ENCODE measurements at places on chromosomes 12 and 14. TPM values are rescaled to one million over a fixed set of nuclear protein-coding genes. Genes with fewer than 3 reads are reported as not detected.

LYSET gene
- 7.5 TPM for total RNA-seq

KRT72 gene
- total RNA-seq = not detected

ALDH1L2 gene
- total RNA-seq = 44.7 TPM

ACSM4 gene
- total RNA-seq = not detected

SLIRP gene
- total RNA-seq = 174 TPM

EFS gene
- 3.1 TPM for total RNA-seq

FOXN4 gene
- total RNA-seq = not detected
